Endothelial cell of umbilical vein (primary cell): ENCODE measurements at places on chromosomes 4 and X.
A peak's percentile ranks its signal among the peaks of the same experiment; 100 is the strongest.

DNA sequence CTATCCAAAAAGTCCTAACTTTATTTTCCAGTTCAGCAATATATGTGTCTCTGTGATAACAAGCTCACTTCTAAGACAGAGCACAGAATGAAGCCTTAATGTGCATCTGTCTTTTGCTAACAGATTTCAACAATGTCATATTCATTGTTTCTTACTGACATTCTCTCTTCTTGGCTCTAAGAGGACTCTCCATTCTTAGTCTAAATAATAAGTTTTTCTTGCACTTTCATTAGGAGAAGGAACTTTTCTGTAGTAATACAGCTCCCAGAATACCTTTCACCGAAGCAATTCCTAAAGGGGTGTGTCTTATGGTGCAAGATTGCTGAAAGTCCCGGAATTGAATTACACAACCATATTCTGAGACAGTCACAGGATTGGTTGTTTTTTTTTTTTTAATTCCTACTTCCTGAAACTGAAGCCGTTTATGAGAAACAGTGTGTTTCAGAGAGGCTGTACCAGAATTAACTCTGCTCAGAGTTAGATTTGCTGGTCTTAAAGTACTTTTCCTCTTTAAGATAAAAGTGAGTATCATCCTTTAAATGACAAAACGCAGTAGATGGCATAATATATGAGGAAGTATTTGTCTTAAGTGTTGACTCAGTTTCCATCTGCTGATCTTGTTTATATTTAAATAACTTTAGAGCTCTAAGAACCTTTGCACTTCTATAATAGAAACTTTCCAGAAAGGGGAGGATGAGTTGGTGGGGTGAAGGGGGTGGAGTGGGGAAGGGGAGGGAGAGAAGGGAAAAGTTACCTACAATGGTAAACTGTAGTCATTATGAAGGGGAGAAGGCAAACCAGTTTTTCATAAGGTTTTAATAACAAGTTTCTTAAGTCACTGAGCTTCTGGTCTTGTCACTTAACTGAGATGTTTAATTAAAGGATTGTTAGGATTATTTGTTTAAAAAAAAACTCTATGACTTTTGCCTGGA is at the start of gene ALPK1:
Gene ALPK1 (plus strand): TSS at position 421 of the 932 bp plus-strand sequence.
- peak; percentile 82 for DNase-seq

- no peak for DNase-seq
Measured at GRCh38 chr4:173506597-173507211, 23.3 kb downstream of the HAND2 start.

DNA sequence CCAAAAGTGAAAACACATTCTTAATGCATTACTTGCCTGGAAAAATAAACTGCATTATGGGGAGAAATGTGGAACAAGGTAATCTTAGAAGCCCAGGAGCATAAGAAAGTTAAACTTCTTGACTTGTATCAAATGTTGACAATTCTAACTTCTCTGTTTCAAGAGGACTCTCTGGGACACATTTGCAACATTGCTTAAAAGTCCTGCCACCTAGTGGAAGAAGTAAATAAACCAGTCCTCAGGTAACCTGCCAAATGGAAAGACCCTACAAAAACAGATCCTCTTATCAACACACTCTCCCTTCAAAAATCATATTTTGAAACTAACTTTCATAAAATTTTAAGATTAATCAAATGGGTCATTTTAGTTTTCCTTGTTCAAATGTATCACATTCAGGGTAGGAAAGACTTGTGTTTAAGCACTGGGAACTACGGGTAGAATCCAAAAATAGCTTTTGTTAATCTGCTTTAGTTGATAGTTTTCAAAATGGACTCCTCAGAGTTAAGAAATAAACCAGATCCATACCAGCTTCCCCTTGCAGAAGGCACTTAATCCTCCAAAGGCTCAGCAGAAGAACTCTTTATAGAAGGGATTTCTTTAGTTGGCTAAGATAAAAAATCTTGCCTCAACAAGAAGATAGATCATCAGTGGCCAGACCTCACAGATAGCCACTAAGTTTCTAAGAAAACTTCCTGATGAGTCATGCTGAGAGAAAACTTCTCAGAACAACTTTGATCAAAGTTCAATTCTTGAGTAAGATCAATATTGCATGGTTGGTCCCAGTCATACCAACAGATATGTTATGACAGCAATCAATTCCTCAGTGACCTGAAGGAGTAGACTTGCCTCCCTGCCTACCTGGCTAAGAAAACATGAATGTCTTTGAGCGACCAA is 141.7 kb downstream of the HHIP start:
- DNase-seq: peak; percentile 61

DNA sequence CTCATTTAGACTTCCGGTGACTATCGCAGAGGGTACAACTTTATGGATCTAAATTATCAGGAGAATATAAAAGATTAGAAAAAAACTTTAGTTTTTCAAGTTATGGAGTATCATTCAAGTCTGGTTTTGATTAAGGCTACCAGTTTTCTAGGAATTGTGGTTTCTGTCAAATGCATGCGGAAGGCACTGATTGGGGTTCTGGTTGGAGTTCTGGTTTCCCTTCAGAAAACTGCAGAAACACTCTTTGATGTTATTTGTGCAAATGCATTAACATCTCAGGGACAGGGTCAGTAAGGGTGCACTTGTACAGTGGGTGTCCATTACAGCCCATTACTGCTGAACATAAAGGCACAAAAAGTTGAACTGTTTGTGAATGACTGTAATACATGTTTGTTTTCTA is 100.2 kb downstream of the LIMCH1 start:
- no peak for DNase-seq

DNA sequence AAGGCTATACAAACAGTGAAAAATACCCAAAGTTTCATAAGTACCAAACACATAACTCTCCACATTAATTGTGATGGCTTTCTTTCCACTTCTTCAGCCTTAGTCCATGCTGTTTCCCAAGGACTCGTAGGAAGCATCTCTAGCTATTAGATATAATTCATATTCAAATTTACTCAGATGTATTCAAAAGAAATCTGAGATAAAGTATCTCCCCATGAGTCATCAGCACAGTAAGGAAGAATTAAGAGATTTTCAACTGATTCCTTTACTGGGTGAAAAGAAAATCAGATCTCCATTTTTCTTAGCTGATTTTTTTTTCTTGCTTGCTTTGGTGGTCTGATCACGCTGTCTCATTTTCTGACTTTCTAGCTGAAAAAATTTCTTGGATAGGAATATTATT is 71.7 kb downstream of the MID1 start:
- DNase-seq: peak; percentile 14
